ENCODE measurements at places on chromosomes 7 and 10.

DNA sequence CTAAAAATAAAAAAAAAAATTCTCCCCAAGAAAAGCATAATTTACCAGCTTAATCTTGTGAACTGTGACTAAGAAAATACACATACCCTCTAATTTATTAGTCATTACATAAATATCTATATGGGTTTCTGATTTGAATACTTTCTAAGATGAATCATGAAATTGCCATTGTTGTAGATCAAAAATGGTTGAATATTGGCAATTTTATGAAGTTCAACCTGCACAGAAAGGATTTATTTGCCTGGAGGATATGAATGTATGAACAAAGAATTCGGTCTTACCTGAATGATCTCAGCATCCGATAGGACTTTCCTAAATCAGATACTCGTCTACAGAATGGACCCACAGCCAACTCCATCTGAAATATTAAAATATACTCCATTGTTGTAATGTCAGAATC lies 61.5 kb downstream of the HBP1 start:
- no peak for DNase-seq

DNA sequence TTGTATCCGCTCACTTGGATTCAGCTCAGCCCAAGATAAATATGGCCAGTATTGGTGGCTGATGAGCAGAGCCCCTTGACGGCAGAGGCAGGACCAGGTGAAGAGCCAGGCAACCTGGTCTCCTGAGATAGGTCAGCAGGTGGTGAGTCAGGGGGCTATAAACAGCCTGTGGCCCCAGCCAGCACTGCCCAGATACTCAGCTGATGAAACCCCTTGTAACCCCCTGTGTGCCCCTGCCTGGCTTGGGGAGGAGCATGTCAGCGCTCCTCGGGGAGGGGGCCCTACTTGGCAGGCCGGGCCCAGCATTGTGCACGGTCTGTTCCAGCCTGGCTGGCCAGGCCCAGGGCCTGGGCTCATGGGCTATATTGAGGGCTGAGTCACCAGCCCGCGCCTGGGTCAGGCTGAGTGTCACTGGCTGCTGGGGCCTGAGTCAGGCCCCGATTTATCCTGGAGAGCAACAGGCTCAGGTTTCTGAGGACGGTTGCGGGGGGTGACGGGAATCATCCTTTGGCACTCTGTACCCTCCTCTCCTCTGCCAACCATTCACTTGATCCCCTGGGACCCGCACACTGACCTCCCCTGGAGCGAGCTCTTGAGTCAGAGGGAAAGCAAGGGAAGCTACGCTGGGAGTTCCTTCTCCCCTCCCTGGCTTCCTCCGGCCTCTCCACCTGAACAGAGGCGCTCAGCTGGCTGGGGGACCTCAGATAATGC lies 2.8 kb upstream of the FLNC start:
- DNase-seq = no peak

DNA sequence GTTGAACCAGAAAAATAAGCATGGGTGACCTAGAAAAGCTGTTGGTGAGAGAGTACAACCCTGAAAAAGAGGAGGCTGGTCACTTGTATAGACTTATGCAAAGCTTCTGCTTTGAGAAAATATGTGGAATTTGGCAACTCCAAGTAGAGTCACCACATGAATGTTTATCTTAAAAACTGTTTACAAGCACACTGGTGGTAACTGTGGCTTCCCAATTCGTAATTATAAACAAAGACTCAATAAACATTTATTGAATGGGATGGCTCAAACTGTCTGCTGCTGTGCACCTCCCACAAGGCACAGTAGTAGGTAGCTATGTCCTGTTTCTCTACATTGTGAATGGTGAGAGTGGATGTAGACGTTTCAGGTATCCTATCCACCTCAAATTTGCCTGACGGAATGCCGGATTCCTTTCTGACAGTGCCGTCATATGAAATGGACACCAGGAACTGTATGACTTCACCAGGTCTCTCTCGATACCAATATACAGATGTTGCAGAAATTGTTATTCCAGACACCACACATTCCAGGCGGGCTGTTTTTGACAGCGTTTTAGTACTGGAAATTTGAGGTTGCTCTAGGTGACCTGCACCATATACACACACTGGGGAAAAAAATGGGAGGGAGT lies 43.4 kb upstream of the TARP start:
- no peak for DNase-seq

GRCh38 chr7:28732071-28732869 lies 225.9 kb downstream of the TRIL start:
- DNase-seq = no peak

DNA sequence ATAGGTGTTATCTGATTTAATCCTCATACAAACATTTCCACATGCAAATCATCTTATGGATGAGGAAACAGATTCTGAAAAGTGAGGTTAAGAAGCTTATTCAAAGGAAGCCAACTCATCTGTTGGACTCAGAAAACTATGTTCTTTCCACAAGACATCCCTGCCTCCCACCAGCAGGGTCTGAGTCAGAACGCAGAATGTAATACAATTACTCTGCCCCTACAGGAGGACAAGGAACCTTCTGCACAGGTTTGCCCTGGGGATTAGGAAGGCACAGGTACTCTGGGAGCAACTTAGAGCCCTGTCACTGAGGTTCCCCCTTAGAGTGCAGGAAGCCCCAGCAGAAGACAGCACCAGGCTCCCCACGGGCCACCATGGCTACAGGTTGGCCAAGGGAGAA lies 255.7 kb downstream of the TNS3 start:
- no peak for DNase-seq

DNA sequence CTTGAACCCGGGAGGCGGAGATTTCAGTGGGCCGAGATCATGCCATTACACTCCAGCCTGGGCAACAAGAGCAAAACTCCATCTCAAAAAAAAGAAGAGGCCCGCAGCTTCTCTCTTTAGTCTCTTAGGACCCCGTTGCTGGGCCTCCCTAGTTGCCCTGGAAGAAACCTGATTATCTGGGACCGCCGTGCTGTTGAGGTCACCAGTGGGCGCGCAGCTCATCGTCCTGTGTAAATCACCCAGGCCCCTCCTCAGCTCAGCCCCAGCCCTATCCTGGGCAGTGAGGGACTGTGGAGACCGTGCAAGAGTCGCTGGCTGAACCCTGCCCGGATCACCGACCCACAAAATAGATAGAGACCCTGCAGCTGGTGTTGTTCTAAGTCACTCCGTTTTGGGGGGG lies 85.0 kb downstream of the UNCX start:
- no peak for DNase-seq

Data from natural killer cell treated with Interleukin-12 subunit alpha and Interleukin-12 subunit beta and Interleukin-15 and Interleukin-18, amount 100 ng/mL, for 72 hours (primary cell).